Muscle of arm (tissue), 14 donors: ENCODE measurements at places on chromosomes 5 and 9. TPM values are rescaled to one million over a fixed set of nuclear protein-coding genes. Genes with fewer than 3 reads are reported as not detected.

DNA sequence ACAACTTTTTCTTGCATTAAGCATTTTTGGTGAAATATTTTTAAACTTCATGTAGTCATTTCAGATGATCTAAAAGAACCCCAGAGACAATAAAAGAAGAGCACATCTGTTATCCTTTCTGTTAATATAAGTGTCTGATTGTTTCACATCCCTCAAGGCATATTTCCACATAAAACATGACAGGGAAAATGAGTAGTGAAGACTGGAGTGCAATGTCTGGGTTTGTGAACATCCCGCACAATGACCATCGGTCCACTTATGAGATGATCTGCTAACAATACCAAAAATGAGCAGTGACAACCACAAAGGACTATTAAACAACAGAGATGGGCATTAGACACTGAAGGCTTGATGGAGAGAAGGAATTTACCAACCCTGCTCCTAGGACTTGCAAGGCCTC lies 209.1 kb downstream of the NR2F1-AS1 start:
- no peak for DNase-seq

- no peak for DNase-seq
Observed at GRCh38 chr5:146510559-146511125, 5.3 kb downstream of the GPR151 start.

DNA sequence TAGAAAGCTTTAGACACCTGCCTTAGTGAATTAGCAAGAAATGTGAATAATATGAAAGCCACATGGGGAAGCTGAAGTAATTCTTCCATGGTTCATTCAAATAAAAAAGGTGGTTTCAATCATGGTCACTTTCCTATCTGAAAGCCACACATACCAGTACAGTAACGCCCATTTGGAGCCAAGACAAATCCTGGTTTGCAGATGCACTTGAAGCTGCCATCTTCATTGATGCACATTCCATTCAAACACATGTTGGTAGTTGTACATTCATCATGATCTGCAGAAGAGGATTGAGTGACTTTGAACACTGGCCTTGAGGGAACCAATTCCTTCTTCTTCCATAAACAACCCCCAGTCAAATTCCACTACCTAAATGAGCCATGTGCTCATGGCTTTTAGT lies 161.5 kb downstream of the FBN2 start:
- no peak for DNase-seq

DNA sequence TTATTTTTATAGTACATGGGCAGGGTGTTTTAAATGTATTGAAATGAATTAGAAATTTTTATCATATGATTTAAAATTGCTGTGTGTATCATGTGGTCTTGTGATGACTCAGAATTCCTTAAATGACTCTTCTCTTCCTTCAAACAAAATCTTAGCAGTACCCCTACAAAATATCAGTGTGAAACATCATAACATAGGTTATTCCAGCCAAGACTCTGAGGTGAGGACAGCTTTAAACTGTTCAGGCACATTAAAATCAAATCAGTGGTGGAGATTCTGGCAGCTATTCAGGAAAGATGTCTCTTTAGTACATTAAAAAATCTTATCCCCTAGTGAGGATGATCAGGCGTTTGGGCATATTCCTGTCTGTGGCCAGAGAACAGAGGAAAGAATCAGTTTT lies 174.0 kb downstream of the MAN2A1 start:
- peak; percentile 32 for DNase-seq

GRCh38 chr5:39080597-39081204 lies 6.5 kb upstream of the RICTOR start:
- DNase-seq: peak; percentile 25

GRCh38 chr9:4938496-4938895 lies 46.6 kb upstream of the JAK2 start:
- DNase-seq: no peak

- no peak for DNase-seq
Observed at GRCh38 chr5:14560091-14560595, 21.4 kb upstream of the OTULINL start.

DNA sequence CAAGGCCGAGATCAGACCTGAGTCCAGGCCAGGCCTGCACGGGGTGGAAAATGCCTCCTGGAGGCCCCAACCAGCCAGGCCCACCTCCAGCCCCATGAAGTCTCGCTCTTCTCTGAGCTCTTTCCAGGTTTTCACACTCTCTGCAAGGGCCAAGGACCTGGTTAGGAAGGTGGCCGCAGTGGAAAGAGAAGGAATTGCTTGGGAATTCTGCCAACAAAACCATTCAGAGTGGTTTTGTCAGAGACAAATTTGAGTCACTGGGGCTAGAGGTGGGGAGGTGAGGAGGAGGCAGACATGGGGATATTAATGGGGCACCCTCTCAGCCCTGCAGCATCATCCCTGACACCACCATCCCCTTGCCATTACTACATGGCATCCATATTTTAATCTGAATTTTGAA lies 261.0 kb downstream of the ROR2 start:
- DNase-seq: no peak

GRCh38 chr9:114452219-114453165 lies 52.8 kb downstream of the WHRN start:
- no peak for DNase-seq

Gene HMGXB3
- 25.0 TPM for polyA plus RNA-seq

Gene RASGRF2
- polyA plus RNA-seq: not detected

Gene ANKRD31
- polyA plus RNA-seq: 0.20 TPM
